ENCODE measurements at places on chromosomes 7 and 10.

- no peak for DNase-seq
Measured at GRCh38 chr7:146146831-146147486, 30.4 kb downstream of the CNTNAP2 start.

- no peak for DNase-seq
Measured at GRCh38 chr10:98267894-98268693, at the start of gene LOXL4. TSS of gene LOXL4 (minus strand) at chr10:98268194. CDS start at chr10:98263019, 5,175 bp downstream.

DNA sequence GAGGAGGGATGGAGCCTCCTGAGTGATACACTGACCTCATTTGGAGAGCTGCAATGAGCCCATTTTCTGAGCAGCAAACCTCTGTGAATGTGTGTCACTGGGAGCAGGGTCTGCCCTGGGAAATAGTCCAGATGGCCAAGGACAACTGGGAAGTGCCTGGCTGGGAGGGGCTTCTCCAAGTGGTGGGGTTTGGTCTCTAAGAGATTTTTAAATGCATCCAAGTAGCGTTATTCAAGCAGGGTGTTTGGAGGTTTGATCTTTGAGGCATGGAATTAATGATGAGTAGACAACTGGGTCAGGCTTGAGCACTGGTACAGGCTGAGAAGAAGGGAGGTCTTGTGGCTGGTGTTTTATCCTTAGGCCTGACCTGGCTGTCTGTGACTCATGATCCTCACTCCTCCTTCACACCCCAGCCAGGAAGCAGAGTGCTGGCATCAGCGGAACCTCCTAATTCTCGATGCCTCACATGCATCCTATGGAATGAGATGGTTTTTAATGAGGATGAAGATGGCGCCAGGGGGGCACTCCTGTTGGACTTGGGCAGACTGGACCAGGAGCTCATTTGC is 3.3 kb downstream of the GOLGA7B start:
- no peak for DNase-seq

DNA sequence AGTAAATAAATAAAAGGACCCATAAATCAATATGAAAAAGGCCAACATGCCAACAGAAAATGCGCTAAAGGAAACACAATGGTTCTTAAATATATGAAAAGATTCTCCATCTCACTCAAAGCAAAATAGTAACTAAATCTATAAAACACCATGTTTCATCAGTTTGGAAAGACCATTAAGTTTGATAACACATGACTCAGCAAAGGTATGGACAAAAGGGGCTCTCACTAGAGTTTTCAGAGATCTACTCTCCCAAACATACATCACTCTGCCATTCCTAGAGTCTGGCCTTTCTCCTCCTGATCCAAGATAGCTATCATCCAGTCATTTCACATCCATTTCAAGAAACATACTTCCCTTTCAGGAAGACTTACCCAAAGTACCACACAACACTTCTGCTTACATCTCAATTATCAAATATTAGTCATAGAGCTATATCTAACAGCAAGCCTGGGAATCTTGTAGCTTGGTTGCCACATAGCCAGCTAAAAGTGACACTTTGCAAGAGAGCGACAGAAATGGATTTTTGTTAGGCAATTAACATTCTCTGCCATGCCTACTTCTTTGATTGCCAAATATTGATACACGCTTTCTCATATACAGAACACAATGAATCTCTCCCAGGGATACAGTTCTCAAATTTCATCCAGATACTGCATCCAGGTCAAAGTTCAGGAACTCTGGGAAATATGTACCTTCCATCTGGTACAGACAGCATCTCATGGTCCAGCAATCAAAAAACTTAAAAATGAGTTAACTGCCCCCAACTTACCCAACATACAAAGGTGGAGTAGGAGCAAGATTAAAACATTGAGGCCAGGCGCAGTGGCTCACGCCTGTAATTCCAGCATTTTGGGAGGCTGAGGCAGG is 28.8 kb downstream of the TOMM7 start:
- DNase-seq: no peak

- no peak for DNase-seq
Measured at GRCh38 chr10:34384372-34384771, 430.7 kb downstream of the PARD3 start.

- no peak for DNase-seq
Measured at GRCh38 chr10:58576751-58577436, 64.2 kb downstream of the BICC1 start.

DNA sequence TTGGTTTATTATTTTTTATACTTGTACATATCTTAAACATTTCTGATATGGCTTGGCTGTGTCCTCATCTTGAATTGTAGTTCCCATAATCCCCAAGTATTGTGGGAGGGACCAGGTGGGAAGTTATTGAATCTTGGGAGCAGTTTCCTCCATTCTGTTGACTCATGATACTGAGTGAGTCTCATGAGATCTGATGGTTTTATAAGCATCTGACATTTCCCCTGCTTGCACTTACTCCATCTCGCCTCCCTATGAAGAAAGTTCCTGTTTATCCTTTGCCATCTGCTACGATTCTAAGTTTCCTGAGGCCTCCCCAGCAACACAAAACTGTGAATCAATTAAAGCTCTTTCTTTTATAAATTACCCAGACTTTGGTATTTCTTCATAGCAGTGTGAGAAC is 207.7 kb downstream of the TPK1 start:
- no peak for DNase-seq

GRCh38 chr10:131816941-131817700 is 83.7 kb upstream of the PPP2R2D start:
- no peak for DNase-seq

GRCh38 chr10:110207805-110208613 is 604 bp downstream of the MXI1 start:
- DNase-seq: peak; percentile 50

GRCh38 chr10:17067376-17068264 is 62.0 kb downstream of the CUBN start:
- no peak for DNase-seq

- DNase-seq: no peak
Measured at GRCh38 chr7:80204454-80204853, 69.8 kb downstream of the GNAI1 start.

DNA sequence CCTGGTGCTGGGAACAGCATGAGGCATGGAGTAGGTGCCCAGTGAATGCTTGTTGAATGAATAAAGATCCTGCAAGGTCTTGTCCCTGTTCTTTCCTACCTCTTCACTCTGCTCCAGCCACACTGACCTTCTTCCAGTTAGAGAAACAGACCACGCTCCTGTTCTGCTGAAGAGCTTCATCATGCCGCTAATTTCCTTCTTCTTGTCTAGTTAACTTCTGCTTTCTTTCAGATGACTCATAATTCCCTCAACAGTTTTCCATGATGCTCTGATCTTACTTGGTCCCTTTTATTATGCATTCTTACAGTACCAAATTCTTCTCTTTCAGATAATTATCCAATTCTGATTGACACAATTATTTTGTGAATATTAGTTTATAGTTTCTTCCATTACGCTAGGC is 59.5 kb upstream of the C1QL3 start:
- DNase-seq: no peak

GRCh38 chr10:132061465-132061864 is 4.3 kb upstream of the JAKMIP3 start:
- no peak for DNase-seq

DNA sequence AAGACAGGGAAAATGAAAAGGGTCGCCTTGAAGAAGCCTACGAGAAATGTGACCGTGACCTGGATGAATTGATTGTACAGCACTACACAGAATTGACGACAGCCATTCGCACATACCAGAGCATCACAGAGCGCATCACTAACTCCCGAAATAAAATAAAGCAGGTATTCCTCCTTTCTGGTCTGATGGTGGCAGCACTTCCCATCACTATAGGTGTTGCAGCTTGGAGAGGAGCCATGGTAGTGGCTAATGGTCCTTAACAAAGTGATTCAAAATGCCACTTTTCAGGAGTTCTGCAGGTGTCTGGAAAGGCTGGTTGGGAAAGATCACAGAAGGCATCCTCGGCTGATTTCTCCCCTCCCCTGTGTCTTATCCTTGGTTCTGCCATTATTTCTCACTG is 22.1 kb downstream of the EXOC4 start:
- DNase-seq: no peak
